Esophagus squamous epithelium (tissue), 5 donors: ENCODE measurements at places on chromosomes 1 and 21. TPM values are rescaled to one million over a fixed set of nuclear protein-coding genes. Genes with fewer than 3 reads are reported as not detected.

- H3K4me3 ChIP-seq = no peak overlapping the region
- no peak for DNase-seq
- no peak overlapping the region for H3K27ac ChIP-seq
- H3K36me3 ChIP-seq = no peaks in the 10 kb centered on the region
- peaks cover 24% of the 10 kb centered on the region for H3K4me1 ChIP-seq
Measured at GRCh38 chr1:206982216-206982615, 12.0 kb upstream of the FCAMR start.

The C1orf94 gene
- total RNA-seq = not detected

The CLCA1 gene
- not detected for total RNA-seq

The TGFB2 gene
- 0.42 TPM for total RNA-seq

DNA sequence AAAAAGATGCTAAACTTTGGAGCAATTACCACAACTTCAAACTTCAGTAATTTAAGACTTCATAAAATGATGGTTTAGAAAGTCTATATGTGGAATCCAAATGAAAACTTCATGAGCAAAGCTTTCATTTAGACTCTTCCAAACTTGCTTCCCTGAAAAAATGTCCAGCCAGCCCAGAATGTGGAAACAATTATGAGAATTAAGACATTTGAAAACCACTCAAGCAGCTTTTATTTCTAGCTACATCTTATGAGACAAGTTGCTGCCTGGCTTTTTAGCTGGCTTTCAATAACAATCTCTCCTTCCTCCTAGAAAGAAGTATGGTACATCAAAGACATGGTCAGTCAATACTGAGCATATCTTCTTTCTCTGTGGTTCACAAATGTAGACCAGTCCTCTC, 21.8 kb downstream of the LPAR3 start:
- H3K27me3 ChIP-seq = no peaks in the 10 kb centered on the region
- no peaks in the 10 kb centered on the region for H3K36me3 ChIP-seq
- H3K4me1 ChIP-seq = no peaks in the 10 kb centered on the region
- H3K4me3 ChIP-seq = no peak overlapping the region

GRCh38 chr1:34529935-34530859, 224.7 kb upstream of the GJB5 start:
- H3K27me3 ChIP-seq = no peaks in the 10 kb centered on the region
- no peak overlapping the region for H3K27ac ChIP-seq
- no peaks in the 10 kb centered on the region for H3K4me1 ChIP-seq
- no peak for DNase-seq

DNA sequence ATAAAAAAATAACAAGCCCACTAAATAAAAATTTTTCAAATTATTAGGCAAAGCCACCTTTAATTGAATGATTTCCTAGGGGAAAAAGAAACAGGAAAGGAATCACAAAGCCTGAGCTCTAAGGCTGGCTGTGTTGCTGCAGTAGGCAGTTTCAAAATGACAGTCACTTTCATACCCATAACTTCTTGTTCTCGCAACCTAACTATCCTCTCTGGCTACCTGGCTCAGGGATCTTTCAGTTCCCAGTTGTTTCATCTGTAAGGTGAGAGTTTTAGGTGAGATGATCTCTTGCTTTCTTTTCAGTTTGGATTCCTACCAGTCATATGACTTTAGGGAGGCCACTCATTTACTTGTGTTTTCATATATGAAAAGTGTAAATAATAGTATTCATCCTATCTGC, 226.1 kb downstream of the ASTN1 start:
- H3K4me3 ChIP-seq = no peak overlapping the region
- H3K27ac ChIP-seq = no peak overlapping the region
- H3K4me1 ChIP-seq = no peaks in the 10 kb centered on the region
- H3K36me3 ChIP-seq = no peaks in the 10 kb centered on the region

The CRNN gene
- total RNA-seq = 2,409 TPM

GRCh38 chr1:17338706-17339493, 30.9 kb downstream of the PADI4 start:
- H3K27ac ChIP-seq = no peak overlapping the region
- H3K36me3 ChIP-seq = no peaks in the 10 kb centered on the region
- DNase-seq = no peak
- no peaks in the 10 kb centered on the region for H3K27me3 ChIP-seq

DNA sequence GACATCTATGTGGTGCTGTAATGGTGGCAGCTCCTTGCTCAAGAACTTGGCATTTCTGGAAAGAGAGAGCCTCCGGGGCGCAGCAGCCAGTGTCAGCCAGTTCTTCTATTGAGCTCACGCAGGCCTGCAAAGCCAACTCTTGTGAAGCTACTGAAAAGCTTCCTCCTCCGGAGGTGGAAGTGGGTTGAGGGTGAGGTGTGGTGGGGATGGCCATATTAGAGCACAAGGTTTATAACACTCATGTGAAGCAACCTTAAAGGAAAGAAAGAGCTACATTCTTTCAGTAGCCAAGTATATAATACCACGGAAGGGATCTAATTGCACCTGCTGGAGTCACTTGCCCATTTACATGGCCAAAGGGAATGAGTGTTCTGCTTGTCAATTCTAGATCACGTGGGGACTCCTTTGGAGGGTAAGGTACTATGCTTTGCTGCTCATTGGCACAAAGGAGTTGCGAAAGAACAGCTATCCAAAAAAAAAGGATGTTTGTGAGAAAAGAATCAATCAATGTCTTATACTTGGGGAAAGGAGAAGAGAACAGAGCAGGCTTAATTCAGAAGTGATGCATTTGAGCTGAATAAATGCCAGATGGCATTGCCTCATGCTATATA, 18.3 kb upstream of the MAP10 start:
- H3K4me1 ChIP-seq = peaks cover 6% of the 10 kb centered on the region
- H3K27ac ChIP-seq = no peak overlapping the region
- no peaks in the 10 kb centered on the region for H3K27me3 ChIP-seq
- no peaks in the 10 kb centered on the region for H3K36me3 ChIP-seq

GRCh38 chr1:12203216-12204007, 26.4 kb upstream of the VPS13D start:
- peaks cover 1% of the 10 kb centered on the region for H3K4me1 ChIP-seq
- H3K27ac ChIP-seq = no peak overlapping the region
- peaks cover 19% of the 10 kb centered on the region for H3K36me3 ChIP-seq
- DNase-seq = no peak

GRCh38 chr1:58454807-58455206, 91.7 kb downstream of the OMA1 start:
- H3K4me3 ChIP-seq = no peak overlapping the region
- no peaks in the 10 kb centered on the region for H3K4me1 ChIP-seq
- H3K36me3 ChIP-seq = no peaks in the 10 kb centered on the region
- H3K27me3 ChIP-seq = no peaks in the 10 kb centered on the region
- no peak overlapping the region for H3K27ac ChIP-seq

The FCRL6 gene
- total RNA-seq = not detected

The C1QA gene
- 11.7 TPM for total RNA-seq

GRCh38 chr1:183063349-183063748, 40.1 kb downstream of the LAMC1 start:
- H3K4me3 ChIP-seq = no peak overlapping the region
- H3K4me1 ChIP-seq = peaks cover 47% of the 10 kb centered on the region
- H3K27me3 ChIP-seq = no peaks in the 10 kb centered on the region
- no peaks in the 10 kb centered on the region for H3K36me3 ChIP-seq
- no peak overlapping the region for H3K27ac ChIP-seq

The CFHR2 gene
- not detected for total RNA-seq

The GRIK3 gene
- not detected for total RNA-seq

The KIF2C gene
- total RNA-seq = 17.9 TPM

DNA sequence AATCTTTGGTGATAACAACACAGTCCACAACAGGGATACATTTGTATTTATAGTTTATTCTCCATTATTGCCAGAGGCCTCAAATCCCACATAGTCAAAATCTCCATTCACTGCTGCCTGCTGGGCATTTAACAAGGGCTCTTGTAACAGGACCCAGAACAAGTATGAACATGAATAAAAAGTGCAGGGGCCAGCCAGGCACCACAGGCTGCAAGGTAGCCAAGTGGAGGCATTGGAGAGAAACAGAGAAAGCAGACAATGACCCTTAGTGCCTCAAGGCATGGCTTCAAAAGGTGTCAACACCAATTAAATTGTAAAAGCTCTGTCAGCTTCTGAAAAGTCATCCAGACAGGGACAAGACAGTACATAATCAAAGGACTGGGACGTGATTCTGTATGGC, 116.8 kb downstream of the ATP6V1G3 start:
- no peak overlapping the region for H3K27ac ChIP-seq
- no peak overlapping the region for H3K4me3 ChIP-seq
- H3K36me3 ChIP-seq = no peaks in the 10 kb centered on the region
- no peaks in the 10 kb centered on the region for H3K27me3 ChIP-seq
- no peaks in the 10 kb centered on the region for H3K4me1 ChIP-seq
- DNase-seq = no peak

GRCh38 chr1:71650119-71650518, 569.3 kb upstream of the ZRANB2 start:
- H3K36me3 ChIP-seq = no peaks in the 10 kb centered on the region
- no peak overlapping the region for H3K27ac ChIP-seq
- no peak for DNase-seq
- H3K4me1 ChIP-seq = no peaks in the 10 kb centered on the region
- H3K27me3 ChIP-seq = no peaks in the 10 kb centered on the region

DNA sequence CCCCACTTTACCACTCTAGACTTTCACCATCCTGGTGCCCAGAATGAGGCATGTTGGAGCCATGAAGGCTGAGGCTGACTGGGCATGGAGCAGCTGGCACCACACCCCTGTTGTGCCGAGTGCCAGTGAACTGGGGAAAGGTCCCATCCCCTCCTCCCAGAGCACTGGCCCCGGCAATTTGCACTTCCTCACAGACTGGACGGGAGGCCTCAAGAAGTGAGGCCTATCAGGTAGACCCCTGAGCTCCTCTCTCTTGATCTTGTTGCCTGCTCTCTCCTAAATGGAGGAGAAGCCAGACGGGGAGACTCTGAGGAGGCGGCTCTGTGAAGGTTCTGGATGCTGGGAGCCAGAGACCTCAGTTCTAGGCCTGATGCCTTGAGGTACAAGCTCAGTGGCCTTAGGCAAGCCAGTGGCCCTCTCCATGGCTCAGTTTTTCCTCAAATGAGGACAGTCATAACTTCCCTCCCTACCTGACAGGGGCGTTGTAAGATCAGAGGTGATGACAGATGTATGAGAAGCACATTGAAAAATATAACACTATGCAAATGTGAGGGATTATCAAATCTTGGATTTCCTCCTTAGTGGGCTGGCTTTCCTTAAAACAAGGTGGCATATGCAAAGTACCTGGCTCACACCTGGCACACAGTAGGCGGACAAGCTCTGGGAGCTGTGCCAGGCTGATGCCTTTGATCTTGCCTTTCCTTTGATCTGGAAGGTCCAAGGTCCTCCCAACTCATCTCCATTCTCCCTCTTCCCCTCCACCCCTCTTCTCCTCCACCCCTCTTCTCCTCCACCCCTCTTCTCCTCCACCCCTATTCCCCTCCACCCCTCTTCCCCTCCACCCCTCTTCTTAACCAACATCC, 6.7 kb downstream of the GRHL3 start:
- peaks cover 9% of the 10 kb centered on the region for H3K4me1 ChIP-seq
- H3K36me3 ChIP-seq = no peaks in the 10 kb centered on the region
- no peak for DNase-seq
- peak overlapping the region; percentile 64 for H3K27ac ChIP-seq
- H3K27me3 ChIP-seq = peaks cover 3% of the 10 kb centered on the region

The LZIC gene
- total RNA-seq = 24.2 TPM

The LINGO4 gene
- total RNA-seq = not detected

DNA sequence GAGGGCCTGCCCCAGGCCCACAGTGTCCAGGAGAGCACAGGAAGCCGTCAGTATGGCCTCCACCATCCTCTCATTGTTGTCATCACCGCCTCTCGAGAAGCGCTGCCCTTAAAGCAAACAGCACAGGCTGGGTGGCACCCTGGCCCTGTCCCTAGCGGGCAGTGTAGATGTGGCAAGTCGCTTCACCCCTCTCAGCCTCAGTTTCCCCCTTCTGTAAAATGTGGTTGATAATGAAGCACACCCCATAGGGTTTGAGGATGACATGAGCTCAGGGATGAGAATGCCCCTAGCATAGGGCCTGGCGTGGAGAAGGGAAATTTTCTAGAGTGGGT, 13.4 kb downstream of the PLA2G2F start:
- H3K4me1 ChIP-seq = peaks cover 26% of the 10 kb centered on the region
- H3K27ac ChIP-seq = peak overlapping the region; percentile 64
- no peaks in the 10 kb centered on the region for H3K36me3 ChIP-seq
- H3K4me3 ChIP-seq = no peak overlapping the region
- no peak for DNase-seq
- no peaks in the 10 kb centered on the region for H3K27me3 ChIP-seq

- H3K27ac ChIP-seq = no peak overlapping the region
- H3K4me1 ChIP-seq = no peaks in the 10 kb centered on the region
Measured at GRCh38 chr1:217875229-217875628, 244.1 kb downstream of the SPATA17 start.

The OVAAL gene
- not detected for total RNA-seq

DNA sequence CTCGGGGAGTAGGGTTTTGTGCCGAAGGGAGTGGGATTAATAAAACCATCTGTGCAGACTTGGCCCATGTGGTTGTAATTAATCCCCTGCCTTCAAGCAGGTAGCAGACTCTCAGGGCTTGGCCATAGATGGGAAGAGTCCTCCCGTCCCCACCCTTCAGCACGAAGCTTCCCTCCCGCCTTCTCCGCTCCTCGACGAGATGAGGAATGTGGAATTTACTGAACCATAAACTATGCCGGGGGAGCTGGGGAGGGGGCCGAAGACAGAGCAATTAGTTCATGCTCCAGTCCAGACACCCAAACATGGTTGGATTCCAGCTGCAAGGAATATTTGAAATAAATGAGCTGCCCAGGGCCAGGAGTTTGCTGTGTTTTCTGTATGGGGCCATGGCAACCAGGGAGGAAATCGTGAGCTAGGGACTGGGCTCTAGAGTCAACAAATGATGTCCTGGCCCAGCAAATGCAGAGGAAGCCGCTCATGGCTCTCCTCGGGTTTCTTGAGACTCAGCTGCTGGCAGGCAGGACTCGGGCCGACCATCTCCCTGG, 78.8 kb downstream of the SPSB1 start:
- no peaks in the 10 kb centered on the region for H3K27me3 ChIP-seq
- H3K4me3 ChIP-seq = no peak overlapping the region
- H3K27ac ChIP-seq = peak overlapping the region; percentile 89
- peaks cover 64% of the 10 kb centered on the region for H3K4me1 ChIP-seq
- H3K36me3 ChIP-seq = peaks cover 7% of the 10 kb centered on the region
- no peak for DNase-seq

GRCh38 chr21:44454747-44455523, at the start of gene LRRC3:
LRRC3 (plus strand) TSS chr21:44455510; CDS start chr21:44456645, 1,135 bp downstream.
- peak within 1 kb of the TSS; percentile 63 for H3K4me3 ChIP-seq
- H3K27me3 ChIP-seq = no peaks in the 10 kb centered on the region
- peak within 1 kb of the TSS; percentile 38 for H3K27ac ChIP-seq
- H3K4me1 ChIP-seq = peaks cover 8% of the 10 kb centered on the region
- H3K36me3 ChIP-seq = no peaks in the 10 kb centered on the region

- no peaks in the 10 kb centered on the region for H3K4me1 ChIP-seq
- H3K27me3 ChIP-seq = no peaks in the 10 kb centered on the region
- no peaks in the 10 kb centered on the region for H3K36me3 ChIP-seq
- no peak overlapping the region for H3K4me3 ChIP-seq
- no peak overlapping the region for H3K27ac ChIP-seq
- no peak for DNase-seq
Measured at GRCh38 chr1:245246433-245246832, 91.6 kb downstream of the KIF26B start.

GRCh38 chr1:169102567-169102966, 3.9 kb upstream of the ATP1B1 start:
- no peaks in the 10 kb centered on the region for H3K27me3 ChIP-seq
- peaks cover 29% of the 10 kb centered on the region for H3K4me1 ChIP-seq
- no peaks in the 10 kb centered on the region for H3K36me3 ChIP-seq
- DNase-seq = no peak
- peak overlapping the region; percentile 15 for H3K4me3 ChIP-seq
- peak overlapping the region; percentile 62 for H3K27ac ChIP-seq

GRCh38 chr1:40245686-40246085, 2.1 kb upstream of the TMCO2 start:
- H3K36me3 ChIP-seq = no peaks in the 10 kb centered on the region
- no peak for DNase-seq
- no peaks in the 10 kb centered on the region for H3K27me3 ChIP-seq
- H3K4me3 ChIP-seq = no peak overlapping the region
- H3K27ac ChIP-seq = no peak overlapping the region
- H3K4me1 ChIP-seq = peaks cover 7% of the 10 kb centered on the region
